ENCODE measurements at places on chromosomes 3 and 15.

- no peak for DNase-seq
Measured at GRCh38 chr15:88613074-88613944, 7.8 kb upstream of the AEN start.

DNA sequence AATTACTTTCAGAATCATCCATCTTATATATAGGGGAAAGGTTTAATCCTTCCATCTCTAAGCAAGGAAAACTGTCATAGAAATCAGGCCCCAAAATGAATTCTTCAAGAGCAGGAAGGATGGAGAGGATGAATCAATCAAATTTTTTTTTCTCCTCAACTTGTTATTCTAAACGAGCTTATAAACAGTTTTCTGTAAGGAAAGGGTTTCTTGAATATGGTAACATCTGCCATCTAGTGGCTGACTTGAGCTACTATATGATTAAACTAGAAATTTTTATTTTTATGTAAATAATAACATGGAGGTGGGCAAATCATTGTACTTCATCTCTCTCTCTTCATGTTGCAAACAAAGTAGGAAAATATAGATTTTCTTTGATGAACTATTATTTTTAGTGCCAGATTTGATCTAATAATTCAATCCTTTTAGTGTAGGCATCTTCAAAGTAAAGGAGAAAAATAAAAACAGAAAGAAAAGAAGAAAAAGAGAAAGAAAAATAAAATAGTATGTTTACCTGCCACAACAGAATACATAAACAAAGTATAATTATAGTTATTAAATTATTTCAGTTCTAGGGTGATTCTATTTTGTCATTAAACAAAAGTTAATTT lies 146.6 kb downstream of the SERPINI1 start:
- DNase-seq = no peak

DNA sequence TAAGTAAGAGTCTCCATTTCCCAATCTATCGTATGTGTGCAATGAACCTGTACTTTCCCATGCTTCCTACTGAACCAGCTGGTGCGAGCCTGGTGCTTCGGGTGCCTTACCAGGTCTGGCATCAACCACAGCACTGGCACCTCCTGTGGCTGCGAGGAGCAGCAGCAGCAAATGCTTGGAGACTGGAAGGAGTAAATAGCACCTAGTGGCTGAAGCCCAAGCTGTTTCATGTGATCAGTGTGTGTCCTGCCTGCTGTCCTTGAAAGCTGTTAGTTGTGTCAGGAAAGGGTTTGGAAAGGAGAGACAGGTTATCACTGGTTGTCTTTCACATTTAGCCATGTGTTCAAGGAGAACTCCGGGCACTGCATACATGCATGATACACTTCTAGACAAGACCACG lies 31.8 kb downstream of the PCOLCE2 start:
- no peak for DNase-seq

- no peak for DNase-seq
Measured at GRCh38 chr3:41323467-41324155, 124.3 kb downstream of the CTNNB1 start.

DNA sequence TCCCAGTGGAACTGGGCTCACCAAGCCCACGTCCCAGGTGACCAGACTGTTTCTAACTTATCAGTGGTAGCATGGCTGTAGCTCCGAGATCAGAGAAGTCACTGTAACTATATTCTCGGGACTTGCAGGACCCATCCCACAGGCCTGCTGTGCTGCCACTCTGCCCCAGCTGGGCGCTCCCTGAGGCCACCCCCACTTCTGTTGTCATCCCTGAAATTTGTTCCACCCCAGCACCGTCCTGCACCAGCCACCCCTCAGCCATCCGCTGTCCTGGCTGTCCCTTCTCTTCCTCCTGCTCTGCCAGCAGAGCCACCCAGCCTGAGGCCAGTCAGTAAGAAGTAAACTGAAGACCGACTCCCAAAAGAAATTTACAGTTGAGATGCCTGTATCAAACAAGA lies 33.0 kb upstream of the VILL start:
- DNase-seq = no peak

DNA sequence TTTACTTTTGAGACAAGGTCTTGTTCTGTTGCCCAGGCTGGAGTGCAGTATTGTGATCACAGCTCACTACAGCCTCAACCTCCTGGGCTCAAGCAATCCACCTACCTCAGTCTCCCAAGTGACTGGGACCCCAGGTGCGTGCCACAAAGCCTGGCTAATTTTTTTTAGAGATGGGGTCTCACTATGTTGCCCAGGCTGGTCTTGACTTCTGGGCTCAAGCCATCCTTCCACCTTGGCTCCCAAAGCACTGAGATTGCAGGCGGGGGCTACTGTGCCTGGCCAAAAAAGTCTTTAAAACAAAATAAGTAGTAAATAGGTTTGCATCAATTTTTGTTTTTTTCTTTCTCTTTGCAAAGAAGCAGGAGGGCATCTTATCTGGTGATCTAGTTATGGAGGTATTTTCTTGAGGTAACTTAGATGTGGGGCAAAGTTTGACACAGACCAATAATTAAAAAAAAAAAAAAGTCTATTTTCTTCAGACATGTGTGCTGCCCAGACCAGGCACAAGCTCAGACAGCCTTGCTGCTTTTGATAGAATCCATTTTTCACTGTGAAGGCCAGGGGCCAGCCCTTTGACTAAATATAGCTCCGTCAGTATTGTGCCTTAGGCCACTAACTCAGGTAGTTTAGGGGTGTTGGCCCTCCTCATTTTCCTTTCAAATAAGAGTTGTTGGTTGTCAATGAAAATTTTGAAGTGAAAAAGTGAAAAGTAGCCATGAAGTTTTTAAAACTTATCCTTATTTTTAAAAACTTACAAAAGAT lies 2.5 kb downstream of the ARL6IP5 start:
- DNase-seq = no peak

GRCh38 chr3:108292905-108293328 lies 3.4 kb upstream of the HHLA2 start:
- no peak for DNase-seq

- no peak for DNase-seq
Measured at GRCh38 chr15:60555806-60556205, 76.9 kb upstream of the ICE2 start.

GRCh38 chr3:155076888-155077287 lies 3.2 kb upstream of the MME start:
- DNase-seq = no peak

- no peak for DNase-seq
Measured at GRCh38 chr3:81425198-81425868, 336.1 kb downstream of the GBE1 start.

GRCh38 chr3:42733501-42734262 lies 31.1 kb upstream of the HHATL start:
- no peak for DNase-seq

All from GM12892 (cell line).